ENCODE measurements at places on chromosomes 16 and 17.

DNA sequence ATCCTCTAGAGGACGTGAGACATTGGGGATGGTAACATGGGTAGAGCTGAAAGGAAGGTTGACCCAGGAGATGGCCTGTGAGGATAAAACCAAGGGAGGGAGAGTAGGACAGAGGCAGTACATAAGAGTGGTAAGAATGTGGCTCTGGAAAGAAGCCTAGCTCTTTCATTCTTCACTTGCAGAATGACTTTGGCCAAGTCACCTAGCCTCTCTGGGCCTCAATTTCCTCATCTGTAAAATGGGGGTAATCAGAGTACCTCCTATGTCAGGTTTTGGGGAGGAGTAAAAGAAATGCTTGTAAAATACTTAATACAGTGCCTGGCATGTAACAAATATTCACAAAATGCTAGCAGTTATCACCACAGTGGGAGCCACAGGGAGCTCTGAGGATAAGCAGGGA lies 6.9 kb downstream of the KDM6B start:
- DNase-seq, result no peak

DNA sequence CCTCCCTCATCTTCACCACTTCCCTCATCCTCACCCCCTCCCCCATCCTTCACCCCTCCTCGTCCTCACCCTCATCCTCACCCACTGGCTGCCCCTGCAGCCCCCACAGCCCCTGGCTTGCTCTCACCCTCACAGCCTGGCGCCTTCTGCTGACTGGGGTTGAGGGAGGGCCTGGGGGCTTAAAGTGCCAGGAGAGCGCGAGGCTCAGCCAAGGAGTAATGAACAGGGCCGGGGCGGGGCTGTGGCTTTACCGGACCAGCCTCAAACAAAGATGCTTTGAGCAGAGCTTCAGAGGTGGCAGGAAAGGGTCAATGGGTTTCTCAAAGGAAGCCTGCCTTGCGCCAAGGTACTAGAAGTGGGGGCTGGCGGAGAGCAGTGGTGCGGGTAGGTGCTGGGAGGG lies at the start of gene PRSS33:
Gene PRSS33, minus strand, starts transcription at position 155 of the 400 bp plus-strand sequence. CDS start 1,013 bp downstream, outside the sequence.
- DNase-seq, result no peak

DNA sequence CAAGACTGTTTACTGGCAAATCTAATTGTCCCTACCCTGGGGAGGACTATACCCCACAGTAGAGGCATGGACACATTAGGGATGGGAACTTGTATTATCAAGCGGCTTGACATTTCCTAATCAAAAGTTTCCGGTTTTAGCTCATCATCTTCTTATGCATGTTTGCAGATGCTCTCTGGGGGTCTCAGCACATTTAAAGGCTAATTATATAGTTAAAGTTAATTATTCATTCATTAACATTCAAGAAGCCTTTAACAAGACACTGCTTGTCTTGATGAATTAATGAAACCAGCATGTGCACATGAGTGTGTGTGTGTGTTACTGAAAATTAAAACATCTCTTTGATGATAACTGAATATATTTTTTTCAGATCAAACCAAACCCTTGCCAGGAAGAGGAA lies 377.1 kb downstream of the GRIN2A start:
- DNase-seq, result no peak

GRCh38 chr16:69927056-69927757 lies 23.9 kb upstream of the CLEC18A start:
- DNase-seq, result no peak

- peak; percentile 10 for DNase-seq
These were observed 53.1 kb downstream of the MRM3 start for GRCh38 chr17:835263-835662.

- DNase-seq, result peak; percentile 63
These were observed 7.1 kb upstream of the FTSJ3 start for GRCh38 chr17:63834431-63835166.

DNA sequence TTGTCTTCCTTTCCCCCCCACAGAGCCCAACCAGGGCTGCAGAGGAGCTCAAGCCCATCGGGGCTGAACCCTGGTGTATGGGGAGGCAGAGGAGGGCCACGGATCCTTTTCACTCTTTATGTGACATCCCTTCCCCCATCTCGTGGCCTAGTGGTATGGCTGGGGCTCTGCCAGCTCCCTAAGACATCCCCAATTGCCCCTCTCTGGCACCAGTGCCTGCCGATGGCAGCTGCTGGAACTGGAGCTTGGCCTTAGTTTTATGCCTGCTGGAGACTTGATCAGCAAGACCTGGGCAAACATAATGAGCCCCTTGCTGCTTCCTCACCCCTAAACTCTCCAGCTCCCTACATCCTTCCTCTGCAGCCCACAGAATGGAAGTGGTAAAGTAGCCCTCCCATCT lies 8.0 kb upstream of the TOP2A start:
- no peak for DNase-seq

DNA sequence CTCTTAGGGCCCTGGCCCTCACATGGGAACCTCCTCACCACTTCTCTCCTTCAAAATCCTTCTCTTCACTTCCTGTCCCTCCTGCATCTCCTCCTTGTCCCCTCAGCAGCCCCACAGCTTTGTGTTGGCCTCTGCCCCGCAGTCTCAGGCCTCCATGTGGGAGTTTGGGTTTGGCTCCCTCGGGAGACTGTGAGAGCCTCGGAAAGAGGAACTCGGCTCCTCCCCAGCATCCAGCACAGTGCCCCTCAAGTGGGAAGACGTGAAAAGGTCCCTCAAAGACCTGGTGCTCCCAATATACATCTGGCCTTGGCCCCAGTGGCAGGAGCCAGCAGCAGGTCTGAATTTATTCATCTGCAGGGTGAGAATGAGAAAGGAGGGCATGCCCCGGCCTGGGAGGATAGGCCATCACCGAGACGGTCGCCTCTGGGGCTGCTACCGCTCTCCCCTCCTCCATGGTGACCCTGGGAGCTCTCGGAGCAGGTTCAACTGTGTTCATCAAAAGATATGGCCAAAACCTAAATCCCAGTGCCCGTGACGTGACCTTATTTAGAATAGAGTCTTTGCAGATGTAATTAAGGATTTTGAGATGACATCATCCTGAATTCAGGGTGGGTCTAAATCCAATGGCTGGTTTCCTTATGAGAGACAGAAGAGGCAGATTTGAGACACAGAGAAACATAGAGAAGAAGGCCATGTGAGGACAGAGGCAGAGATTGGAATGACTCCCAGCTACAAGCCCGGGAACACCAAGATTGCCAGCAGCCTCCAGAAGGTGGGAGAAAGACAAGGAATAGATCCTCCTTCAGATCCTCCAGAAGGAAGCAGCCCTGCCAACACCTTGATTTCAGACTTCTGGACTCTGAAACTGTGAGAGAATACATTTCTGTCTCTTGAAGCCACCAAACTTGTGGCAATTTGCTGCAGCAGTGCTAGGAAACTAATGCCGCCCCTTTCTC lies 135.1 kb downstream of the MRM1 start:
- no peak for DNase-seq

- no peak for DNase-seq
These were observed 14.6 kb upstream of the CDH15 start for GRCh38 chr16:89156740-89157645.

- peak; percentile 36 for DNase-seq
These were observed 83.8 kb upstream of the CCL2 start for GRCh38 chr17:34171245-34171818.

GRCh38 chr16:65876624-65877023 lies 489.9 kb upstream of the CDH5 start:
- no peak for DNase-seq

- DNase-seq, result no peak
These were observed 226.7 kb upstream of the ELAC2 start for GRCh38 chr17:13244513-13244912.

DNA sequence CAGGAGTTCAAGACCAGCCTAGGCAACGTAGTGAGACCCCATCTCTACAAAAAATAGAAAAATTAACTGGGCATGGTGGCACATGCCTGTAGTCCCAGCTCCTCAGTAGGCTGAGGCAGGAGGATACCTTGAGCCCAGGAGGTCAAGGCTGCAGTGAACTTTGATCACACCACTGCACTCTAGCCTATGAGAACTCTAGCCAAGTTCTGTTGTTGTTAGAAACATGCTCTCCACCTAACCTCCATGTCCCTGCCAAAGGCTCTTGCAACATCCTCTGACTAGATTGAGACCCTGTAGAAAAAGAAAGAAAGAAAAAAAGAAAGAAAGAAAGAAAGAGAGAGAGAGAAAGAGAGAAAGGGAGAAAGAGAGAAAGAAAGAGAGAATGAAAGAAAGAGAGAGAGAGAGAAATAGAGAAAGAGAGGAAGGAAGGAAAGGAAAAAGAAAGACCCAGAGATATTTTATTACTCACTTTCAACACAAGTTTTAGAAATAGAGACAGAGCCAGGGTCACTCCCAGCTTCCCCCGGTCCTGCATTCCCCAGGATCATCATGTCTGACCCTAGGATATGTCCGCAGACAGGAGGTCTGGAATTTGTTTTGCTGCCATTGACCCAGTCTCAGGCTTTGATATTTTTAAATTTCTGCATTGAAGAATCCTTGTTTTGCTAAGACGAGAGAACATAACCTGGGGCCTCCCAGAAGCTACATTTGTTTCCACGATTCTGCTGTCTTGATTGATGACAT lies 376.5 kb upstream of the CDH5 start:
- no peak for DNase-seq

- DNase-seq, result no peak
These were observed 55.9 kb downstream of the IRX6 start for GRCh38 chr16:55379876-55380390.

GRCh38 chr17:2235792-2236366 lies 67.7 kb downstream of the SMG6 start:
- DNase-seq, result no peak

Data from PC-9 (cell line).